Activated naive CD4-positive, alpha-beta T cell treated with anti-CD3 and anti-CD28 coated beads, Interleukin-2, amount 10 ng/mL, durations not matched to agents 7 days and 5 days (primary cell): ENCODE measurements at places on chromosomes 5 and 9.

DNA sequence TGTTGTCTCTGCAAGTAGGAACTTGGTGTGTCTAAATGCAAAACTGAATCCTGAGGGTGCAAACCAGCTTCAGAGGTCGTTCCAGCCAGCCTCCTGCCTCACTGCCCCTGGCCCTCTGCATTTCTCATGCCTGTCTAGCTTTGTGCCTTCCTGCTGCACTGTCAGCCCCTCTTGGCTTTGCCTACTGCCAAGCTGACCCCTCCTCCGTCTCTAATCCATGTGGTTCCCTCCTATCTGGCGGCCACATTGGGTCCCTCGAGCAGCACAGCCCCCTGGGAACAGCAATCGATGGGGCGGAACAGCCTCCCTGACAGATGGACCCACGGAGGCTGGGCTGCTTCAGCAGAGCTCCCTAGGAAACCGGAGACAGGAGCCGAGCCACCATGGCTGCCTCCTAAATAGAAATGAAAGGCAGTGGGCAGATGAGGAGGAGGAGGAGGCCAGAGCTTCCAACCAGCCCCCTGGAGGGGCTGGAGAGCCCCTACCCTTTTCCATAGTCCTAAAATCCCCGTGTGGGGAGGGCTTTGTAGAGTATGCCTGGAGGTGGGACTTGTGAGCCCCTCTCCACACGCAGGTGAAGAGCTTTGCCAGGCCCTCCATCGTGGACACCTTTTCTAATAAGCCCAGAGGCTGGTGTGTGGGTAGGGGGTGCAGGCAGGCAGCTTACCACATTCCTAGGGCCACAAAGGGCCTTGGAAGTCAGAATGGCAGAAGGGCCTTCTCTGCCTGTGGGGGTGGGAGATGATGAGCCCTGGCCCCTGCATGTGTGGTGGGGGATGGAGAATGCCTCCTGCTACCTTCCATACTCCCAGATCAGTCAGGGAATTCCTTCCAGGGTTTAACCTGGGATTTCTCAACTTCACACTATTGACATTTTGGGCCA is 9.2 kb upstream of the CXXC5 start:
- DNase-seq: no peak

GRCh38 chr5:74201334-74202081 is 439.0 kb downstream of the ENC1 start:
- no peak for DNase-seq

DNA sequence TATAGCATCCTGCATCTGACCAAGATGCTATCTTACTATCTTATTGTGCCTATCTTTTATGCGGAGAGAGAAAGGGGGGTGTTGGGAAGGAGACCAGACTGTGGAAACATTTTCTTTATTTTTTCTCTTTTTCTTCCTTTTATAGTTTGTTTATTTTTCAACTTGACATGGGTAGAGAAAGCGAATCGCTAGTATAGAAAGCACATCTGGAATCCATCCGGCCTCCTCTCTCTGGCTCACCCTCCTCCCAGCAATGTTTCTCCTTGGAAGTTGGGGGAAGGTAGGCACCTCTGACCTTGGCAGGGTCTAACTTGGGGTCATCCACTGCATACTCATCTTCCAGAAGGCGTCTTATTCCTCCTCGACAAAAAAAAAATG is 3.9 kb downstream of the S1PR3 start:
- DNase-seq: no peak

- DNase-seq: no peak
These were observed 52.9 kb downstream of the C9orf50 start for GRCh38 chr9:129567842-129568559.

DNA sequence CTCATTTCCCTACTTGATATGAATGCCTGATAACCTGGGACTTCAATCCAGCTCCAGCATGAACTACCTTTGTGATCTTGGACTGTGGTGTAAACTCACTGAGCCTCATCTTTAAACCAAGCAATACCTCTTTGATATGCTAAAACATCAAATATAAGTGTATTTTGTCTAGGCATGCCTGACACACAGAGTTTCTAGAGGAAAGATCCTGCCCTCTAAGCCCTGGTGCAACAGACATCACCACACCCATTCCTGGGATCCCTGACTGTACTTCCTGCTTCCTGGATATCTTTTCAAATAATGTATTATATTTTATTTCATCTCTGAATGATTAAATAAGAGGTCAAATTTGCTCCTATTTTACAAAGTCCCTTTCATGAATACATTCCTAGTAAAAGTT is 55.8 kb downstream of the ANXA2R start:
- DNase-seq: no peak

GRCh38 chr9:101566904-101567724 is 27.7 kb downstream of the PPP3R2 start:
- DNase-seq: peak; percentile 61

- DNase-seq: no peak
These were observed 53.3 kb upstream of the PSD2 start for GRCh38 chr5:139742173-139742903.
